NCI-H2227 treated with DMSO at 0.1 percent for 48 hours (cell line): ENCODE measurements at places on chromosomes 13 and 19.

- DNase-seq = no peak
These were observed 992.6 kb downstream of the PCDH9 start for GRCh38 chr13:66237411-66238062.

GRCh38 chr19:33047422-33047821 is 17.3 kb downstream of the RHPN2 start:
- DNase-seq = no peak

GRCh38 chr13:50323440-50324065 is 308.3 kb downstream of the KCNRG start:
- DNase-seq = no peak

GRCh38 chr19:35619290-35619923 is 6.9 kb downstream of the HAUS5 start:
- no peak for DNase-seq
